ENCODE measurements at places on chromosomes 2 and 18. TPM values are rescaled to one million over a fixed set of nuclear protein-coding genes. Genes with fewer than 3 reads are reported as not detected.

GRCh38 chr2:169082995-169083394 lies 13.6 kb downstream of the DHRS9 start:
- no peak for DNase-seq

GRCh38 chr18:76458522-76459311 lies 36.3 kb downstream of the ZNF516 start:
- no peak for DNase-seq

- no peak for DNase-seq
Observed at GRCh38 chr2:148981324-148981723, 57.2 kb upstream of the LYPD6B start.

DNA sequence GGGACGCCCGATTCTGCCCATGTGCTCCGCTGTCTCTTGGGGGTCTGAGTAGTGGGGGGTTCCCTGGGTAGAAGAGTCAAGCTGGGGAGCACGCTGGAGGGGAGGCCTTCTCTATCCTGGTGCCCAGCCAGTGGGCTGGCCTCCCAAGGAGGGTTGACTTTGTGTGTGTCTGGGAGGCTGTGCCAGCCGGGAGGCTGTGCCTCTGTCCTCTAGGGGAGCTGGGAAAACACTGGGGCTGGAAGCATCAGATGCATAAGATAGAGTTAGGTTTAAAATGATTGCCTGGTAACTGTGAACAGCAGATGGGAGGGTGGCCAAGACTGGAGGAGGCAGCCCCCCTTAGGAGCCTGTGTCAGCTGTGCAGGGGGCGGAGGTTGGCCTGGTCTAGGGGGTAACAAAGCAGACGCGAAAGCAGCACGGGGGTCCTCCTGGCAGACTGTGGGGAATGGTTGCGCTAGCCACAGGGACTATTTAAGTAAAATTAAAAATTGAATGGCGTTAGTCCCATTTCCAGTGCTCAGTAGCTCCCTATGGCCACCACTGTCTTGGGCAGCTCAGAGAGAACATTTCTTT lies 1.3 kb downstream of the ING5 start:
- no peak for DNase-seq

GRCh38 chr2:122636097-122636496 lies 880.6 kb downstream of the TSN start:
- DNase-seq = no peak

- DNase-seq = no peak
Observed at GRCh38 chr2:120842456-120843439, 107.1 kb downstream of the GLI2 start.

GRCh38 chr2:172967036-172967982 lies 108.3 kb upstream of the MAP3K20 start:
- no peak for DNase-seq

GRCh38 chr18:58789876-58790240 lies 74.8 kb upstream of the ZNF532 start:
- peak; percentile 63 for DNase-seq

- DNase-seq = no peak
Observed at GRCh38 chr2:26925100-26925791, 45.2 kb upstream of the MAPRE3 start.

- peak; percentile 73 for DNase-seq
Observed at GRCh38 chr2:142989273-142990204, 112.1 kb downstream of the KYNU start.

GRCh38 chr2:46275995-46276394 lies 21.2 kb upstream of the EPAS1 start:
- DNase-seq = no peak

DNA sequence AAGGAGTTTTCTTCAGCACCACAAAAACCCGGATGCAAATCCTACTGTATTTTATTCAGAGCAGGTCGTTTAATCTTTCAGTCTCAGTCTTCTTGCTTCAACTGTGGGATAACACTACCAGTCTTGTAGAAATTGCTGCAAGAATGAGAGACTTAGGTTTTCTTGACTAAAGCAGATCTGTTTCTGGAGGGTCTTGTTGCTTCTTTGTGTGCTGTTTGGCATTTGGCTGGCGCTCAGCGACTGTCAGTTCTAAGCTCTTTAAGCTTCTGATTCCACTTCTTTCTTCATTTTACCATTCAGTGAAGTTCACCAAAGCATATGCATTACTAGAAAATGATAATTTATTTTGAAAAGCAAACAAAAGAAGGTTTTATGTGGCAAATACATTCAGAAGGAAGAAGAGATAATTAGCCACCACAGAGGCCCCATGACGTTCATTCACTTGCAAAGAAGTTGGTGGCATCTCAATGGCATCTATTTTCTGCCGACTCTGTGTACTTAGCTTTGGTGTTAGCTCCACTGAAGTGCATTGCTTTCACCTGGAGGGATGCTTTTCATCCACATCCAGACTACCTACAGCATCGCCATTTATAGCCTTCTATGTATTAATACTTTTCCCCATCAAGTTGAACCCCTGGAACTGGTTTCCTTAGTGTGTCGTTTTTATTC lies 53.7 kb downstream of the TRIB2 start:
- no peak for DNase-seq

DNA sequence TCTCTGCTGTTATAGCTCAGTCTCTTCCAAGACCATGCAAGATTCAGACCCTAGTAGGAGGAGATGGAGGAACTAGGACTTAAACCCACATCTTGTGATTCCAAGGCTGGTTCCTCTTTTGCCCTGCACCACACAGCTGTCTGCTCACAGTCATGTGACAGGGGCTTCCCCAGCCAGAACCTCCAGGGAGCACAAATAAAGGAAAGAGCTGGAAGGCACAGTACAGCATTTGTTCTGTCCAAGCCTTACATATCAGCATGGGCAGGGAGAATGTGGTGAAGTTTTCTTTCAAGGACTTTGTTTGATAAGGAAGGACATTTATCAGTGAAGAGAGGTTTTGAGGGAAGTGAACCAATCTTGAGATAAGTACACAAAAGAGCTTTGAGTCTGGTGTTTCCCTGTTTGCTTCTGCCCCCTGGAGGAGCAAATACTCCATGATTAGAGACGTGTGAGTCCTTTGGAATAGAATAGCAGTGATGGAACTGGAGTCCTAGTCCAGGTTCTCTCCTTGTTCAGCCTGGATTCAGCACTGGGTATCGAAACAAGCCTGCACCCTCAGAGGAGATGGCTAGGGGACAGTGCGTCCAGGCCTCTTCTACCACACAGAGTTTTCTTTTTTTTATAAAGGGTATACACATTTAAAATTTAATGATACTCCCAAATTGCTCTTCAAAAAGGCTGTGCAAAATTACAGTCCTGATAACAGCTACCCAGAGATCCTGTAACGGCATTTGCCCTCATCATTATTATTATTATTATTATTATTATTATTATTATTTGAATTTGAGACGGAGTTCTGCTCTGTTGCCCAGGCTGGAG lies 24.6 kb upstream of the CASP10 start:
- peak; percentile 75 for DNase-seq

GRCh38 chr2:177207101-177207500 lies 5.5 kb upstream of the HNRNPA3 start:
- DNase-seq = no peak

- no peak for DNase-seq
Observed at GRCh38 chr2:138727956-138728355, 52.2 kb downstream of the NXPH2 start.

- DNase-seq = no peak
Observed at GRCh38 chr2:224126003-224126402, 86.9 kb upstream of the SERPINE2 start.

DNA sequence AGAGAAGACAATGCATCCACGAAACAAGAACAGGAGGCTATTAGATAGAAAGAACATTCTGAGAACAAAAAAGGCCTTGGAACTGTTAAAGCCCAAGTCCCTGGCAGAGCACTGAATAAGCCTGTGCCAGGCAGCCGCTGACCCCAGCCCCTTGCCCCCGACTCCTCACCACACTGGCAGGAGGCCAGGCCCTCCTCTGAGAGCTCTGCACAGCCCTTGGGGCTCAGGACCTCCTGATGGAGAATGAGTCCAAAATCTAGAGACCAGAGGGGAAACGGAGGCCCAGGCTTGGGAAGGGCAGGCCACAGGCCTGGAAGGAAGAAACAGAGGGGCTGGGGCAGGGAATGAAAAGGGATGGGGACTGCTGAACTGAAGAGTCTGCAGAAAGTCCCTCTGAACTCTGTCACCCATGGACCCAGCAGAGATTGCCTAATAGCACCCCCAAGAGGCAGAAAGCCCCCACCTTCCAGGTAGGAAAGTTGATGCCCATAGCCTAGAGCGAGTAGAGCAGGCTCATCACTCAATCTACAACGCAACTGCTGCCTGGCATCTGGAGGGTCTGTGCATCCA lies 18.3 kb upstream of the TNS1 start:
- DNase-seq = no peak

- DNase-seq = no peak
Observed at GRCh38 chr2:47735136-47735869, 47.6 kb upstream of the MSH6 start.

DNA sequence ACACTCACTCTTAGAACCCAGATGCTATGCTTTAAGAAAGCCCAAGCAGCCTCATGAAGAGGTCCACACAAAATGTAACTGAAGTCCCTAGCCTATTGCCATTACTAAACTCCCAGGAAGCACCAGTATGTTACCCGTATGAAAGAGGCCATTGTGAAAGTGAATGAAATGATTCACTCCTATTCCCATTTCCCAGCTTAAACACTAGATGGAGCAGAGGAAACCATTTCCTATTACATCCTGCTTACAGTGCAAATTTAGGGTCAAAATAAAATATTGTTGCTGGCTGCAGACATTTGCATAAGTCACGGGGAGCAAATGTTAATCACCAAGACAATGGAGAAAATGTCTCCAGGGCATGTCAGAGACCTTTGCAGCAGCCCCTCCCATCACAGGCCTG lies 989.7 kb upstream of the CRIM1 start:
- no peak for DNase-seq

DNA sequence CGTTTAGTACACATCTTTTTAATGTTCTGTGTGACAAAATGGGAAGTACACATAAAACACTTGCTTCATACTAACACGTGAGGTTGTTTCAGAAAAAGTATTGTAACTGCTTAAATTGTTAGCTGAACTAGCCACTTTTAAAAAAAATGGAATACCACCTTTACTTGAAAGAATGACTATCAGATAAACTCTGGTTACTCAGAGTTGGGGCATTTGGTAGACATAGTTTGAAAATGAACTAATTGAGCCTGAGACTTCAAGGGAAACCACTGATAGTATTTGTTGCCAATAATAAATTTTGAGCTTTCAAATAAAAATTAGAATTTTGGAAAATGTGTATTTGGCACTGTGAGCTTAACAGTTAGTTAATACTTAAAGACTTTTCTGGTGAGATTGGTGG lies 103.0 kb upstream of the FBXO11 start:
- DNase-seq = no peak

DNA sequence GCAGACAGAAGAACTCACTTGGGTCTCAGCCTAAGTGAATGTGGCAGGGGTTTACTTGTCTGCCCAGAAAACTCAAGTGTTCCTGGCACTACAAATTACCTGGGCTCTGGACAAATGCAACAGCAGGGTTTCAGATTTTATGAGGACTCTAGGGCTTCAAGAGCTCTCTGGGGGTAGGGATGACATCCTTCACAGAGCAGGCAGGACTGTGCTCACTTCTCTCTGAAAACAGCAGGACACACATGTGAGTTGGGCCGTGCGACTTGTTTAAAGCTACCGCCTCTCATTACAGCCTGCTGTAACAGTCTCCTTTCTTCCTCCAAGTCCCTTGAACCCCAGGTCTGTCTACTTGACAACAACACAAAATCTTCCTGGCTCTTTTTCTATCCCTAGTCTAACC lies 212.6 kb downstream of the EN1 start:
- DNase-seq = no peak

PROC gene
- polyA plus RNA-seq = 3.6 TPM

TACR1 gene
- polyA plus RNA-seq = 2.9 TPM

CAPN13 gene
- polyA plus RNA-seq = 2.5 TPM

REG3A gene
- not detected for polyA plus RNA-seq

SMAD2 gene
- 95.0 TPM for polyA plus RNA-seq

SIGLEC15 gene
- 0.50 TPM for polyA plus RNA-seq

ADRA2B gene
- 4.4 TPM for polyA plus RNA-seq

C2orf78 gene
- not detected for polyA plus RNA-seq

RESP18 gene
- polyA plus RNA-seq = not detected

COBLL1 gene
- 142 TPM for polyA plus RNA-seq

PPIL3 gene
- polyA plus RNA-seq = 91.3 TPM

Data from left kidney (tissue), 8 donors.